Suprapubic skin (tissue), 4 donors: ENCODE measurements at places on chromosomes 16 and 17. TPM values are rescaled to one million over a fixed set of nuclear protein-coding genes. Genes with fewer than 3 reads are reported as not detected.

DNA sequence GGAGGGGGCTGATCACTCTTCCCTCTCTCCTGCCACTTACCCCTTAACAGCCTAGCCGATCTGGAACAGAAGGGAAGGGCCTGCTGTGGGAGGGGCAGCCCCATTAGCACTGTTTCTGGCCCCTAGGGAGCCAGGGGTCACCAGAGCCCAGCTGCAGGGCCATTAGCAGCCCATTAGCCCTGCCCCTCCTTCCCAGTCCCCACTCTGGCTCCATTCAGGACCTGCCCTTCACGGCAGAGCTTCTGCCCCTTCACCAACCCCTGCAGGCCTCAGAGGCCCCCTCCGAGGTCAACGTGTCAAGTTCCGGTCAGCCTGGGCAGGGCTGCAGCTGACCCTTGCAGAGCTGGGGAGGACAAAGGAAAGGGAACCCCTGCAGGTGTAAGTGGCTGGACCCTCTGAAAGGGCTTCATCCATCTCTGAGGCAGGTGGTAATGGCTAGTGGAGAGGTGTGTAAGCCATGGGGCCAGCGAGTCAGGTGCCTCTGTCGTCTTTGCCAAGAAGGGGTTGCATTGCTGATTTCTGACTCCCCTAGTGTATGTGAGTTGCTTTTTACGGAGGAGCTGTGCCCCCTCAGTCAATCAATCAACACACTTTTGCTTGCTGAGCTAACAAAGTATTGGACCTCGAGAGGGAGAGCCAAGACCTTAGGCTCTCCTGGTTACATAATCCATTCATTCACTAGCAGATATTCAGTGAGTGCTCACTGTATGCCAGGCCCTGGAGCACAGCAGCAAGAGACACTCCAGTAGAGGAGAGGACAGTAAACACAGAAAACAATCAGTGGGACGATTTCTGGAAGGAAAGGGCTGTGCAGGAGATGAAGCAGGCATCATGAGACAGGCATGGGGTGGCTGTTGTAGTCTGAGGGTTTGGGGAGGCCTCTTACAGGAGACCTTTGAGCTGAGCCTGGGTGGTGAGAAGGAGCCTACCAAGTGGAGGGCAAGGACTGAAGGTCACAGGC, 18.2 kb upstream of the KCNJ12 start:
- DNase-seq, result no peak

DNA sequence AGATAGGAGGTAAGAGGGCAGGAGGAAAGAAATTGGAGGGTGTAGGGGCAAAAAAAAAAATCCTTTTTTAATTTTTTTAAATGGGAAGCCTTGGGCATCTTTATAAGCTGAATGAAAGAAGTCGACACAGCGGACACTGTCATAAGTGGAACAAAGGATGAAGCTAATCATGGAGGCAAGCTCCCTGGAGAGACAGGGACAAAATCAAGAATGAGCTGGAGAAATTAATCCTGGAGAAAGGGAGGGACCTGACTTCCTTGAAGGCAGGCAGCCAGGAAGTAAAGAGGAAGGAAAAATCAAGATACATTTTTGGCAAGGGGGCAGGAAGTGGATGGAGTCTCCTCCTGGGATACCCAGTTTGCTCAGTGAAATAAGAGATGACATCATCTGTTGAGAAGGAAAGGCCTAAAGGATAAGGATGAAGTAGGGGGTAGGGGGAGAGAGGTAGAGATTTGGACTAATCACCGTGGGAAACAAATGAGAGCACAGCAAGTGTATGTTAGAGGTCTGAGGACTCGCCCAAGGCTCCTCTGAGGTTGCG, 179.3 kb downstream of the SLC39A11 start:
- no peak for DNase-seq

- peak; percentile 89 for DNase-seq
Measured at GRCh38 chr17:5031365-5032082, 3.7 kb downstream of the SLC52A1 start.

GRCh38 chr17:39264119-39264518, 38.4 kb upstream of the STAC2 start:
- DNase-seq, result no peak

DNA sequence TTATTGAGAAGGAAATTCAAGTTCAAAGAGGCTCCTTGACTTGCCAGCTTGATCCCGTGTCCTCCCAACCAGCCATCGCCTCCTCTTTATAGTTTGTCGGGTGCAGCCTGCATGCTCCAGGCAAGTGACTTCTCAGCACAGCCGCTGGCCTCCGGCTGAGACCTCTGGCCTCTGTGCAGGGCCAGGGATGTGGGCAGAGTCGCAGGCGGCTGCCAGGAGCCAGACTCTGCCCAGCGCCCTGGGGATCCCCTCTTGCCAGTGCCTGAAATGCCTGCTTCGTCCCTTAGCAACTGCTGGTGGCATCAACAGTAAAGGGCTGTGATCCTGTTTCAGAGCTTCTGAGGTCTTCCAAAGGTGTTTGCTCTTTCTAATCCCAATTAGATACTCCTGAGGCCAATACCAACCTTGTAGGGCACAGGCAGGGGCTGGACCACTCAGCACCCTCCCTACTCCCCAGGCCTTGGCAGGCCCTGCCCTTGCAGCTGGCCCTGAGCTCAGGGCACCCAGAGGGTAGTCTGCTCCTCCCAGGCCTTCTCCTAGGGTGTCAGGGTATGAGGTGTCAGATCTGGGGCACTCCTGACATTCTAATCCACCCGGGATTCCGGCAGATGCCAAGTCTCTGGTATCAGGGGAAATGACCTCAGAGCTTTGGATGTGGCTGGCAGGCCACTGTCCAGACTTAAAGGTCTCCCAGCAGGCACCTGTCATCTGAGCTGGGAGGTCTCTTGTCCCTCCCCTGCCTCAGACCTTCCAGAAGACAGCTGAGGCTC, 68.0 kb upstream of the SIAH1 start:
- DNase-seq, result no peak

- no peak for DNase-seq
Measured at GRCh38 chr17:6930749-6931148, 65.1 kb upstream of the ALOX12 start.

DNA sequence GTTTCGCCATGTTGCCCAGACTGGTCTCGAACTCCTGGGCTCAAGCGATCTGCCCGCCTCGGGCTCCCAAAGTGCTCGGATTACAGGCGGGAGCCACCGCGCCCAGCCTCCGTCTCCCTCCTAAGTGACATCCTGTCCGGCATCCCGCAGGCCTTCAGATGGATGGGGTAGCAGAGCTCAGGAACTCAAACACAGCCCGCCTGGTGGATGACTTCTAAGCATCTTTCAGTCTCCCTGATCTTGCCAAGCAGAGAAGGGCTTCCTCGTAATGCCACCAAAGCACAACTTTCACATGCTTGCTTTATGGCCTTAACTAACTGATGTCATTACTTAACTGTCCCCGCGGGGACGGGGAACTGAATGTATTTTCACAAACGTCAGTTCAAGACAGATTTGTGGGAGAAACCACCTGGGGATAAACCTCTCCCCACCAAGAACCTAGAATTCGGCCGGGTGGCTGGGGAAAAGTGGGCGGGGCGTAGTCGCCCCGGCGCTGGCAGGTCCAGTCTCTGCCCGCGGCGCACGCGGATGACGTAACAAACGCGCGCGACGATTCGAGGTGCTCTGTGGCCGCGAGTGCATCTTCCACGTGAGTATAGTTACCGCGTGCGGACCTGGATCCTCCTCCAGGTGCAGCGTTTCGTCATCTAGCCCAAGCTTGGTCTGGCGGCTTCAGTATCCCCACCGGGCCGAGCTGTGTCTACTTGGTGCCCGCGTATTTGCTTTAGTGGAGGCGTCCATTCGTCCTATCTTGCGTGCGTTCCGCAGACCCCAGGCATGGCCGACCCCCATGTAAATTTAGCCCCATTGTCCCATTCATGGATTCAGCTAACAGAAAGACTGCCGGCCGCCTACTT, at the start of gene PFAS:
TSS of gene PFAS (plus strand) at position 539 of the 857 bp plus-strand sequence. CDS start 4,649 bp downstream, outside the sequence.
- DNase-seq, result peak; percentile 97

GRCh38 chr16:10526962-10527361, 53.4 kb downstream of the EMP2 start:
- DNase-seq, result no peak

GRCh38 chr16:57537194-57537505, 779 bp upstream of the CCDC102A start:
- no peak for DNase-seq

GRCh38 chr16:67419502-67419901, 3.2 kb upstream of the ZDHHC1 start:
- no peak for DNase-seq

DNA sequence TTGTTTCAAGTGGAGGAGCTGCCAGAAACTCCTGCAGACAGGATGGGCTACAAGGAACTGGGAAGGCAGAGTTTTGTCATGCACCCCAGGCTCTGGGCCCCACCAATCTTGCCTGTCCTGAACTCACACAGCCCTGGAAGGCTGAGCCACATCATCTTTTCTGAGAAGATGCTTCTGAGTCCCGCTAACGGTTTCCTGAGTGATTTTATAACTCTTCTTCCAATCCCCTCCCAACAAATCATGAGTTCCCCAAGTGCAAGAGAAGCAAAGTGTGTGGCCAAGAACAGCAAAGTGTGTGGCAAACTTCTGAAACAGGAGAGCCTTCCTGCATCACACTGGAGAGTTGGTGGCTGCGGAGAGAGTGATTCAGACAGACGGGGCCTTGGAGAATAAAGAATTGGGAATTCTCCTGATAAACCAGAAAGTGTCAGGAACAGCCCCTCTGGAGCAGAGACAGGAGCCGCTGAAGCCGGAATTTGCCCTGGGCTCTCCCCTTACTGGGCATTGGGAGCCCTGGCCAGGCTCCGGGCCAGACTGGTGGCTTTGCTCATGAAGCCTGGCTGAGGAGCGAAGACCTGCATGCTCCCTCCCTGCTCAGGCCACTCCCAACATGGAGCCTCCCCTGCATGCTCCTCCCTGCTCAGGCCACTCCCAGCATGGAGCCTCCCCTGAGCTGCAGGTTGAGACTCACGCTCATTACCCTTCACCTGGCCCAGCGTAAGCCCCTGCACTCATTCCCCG, 47.2 kb downstream of the PITPNM3 start:
- DNase-seq, result no peak

DNA sequence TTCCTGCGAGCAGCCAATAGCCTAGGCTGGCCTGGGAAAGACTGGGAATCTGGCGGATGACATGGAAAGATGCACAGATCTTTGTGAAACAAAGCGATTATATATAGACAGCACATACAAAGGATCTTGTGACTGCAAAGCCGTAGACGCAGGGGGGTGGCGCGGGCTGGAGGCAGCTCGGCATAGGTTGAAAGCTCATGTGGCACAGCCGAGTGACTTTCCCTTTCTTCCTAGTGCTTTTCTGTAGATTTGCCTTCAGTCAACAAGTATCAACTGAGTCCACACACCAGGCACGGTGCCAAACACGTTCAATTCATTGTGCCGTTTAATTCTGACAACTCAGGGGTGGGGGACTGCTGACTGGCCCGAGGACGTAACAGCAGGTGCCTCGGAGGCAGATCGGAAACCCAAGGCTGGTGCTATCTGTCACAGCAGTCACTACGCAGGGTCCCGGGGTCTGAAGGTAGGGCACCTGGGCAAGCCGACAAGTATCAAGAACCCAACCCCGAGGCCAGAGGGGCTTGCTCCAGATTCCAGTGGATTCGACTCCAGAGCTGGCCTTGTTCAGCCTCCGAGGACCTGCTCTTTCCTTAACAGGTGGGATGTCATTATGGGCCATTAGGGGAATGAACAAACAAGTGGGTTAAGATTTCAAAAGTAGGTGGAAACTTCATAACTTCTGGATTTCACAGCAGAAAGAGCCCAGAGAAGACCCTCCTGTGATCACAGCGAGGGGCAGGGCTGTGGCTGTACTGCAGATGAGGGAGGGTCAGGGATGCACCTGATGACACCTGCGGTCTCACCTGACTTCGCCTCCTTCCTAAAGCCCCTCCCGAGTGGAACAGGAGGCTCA, 5.9 kb downstream of the PAM16 start:
- no peak for DNase-seq

- DNase-seq, result no peak
Measured at GRCh38 chr16:71895679-71896365, 491 bp downstream of the IST1 start.

GRCh38 chr17:48726916-48727286, 1.6 kb downstream of the HOXB13 start:
- no peak for DNase-seq

- DNase-seq, result no peak
Measured at GRCh38 chr16:23597003-23597756, 1.1 kb upstream of the NDUFAB1 start.

DNA sequence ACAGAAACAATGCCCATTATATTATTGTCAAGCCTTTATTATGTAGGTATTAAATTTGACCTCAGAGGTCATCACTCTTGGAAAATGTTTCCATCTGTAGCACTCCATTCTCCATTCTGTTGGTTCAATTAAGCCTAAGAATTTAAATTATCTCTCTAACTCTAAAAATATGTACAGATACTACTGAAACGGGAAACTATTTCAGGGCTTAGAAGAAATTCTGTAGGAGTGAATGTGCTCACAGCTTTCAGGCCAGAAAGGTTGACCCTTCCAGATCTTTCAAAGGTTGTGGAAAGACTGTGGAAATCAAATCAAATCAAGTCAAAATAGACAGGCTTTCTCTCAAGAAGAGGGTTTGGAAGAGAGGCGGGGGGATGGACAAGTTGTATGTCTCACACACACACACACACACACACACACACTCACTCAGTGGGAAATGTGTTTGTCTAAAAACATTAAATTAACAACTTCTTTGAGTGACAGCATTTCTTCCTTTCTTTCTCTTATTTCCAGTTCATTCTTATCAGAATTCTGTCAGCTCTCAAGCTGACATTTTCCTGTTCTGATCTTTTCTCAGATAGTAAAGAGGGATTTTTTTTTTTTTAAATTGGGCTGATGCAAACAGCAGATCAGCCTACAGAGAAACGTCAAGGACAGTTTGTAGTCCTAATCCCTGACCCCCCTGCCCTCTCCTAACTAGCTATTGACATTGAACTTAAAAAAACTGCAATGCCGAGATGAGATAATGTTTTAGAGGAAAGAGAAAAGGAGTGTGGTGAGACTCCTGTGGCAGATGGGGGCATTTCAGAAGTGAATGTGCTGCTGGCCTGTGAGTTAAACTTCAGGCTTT, 139.0 kb upstream of the ZFHX3 start:
- no peak for DNase-seq

GRCh38 chr16:17026600-17027242, 444.0 kb downstream of the XYLT1 start:
- DNase-seq, result no peak

The UBE2G1 gene
- total RNA-seq, result 53.4 TPM

The AIPL1 gene
- not detected for total RNA-seq

The ITGB4 gene
- 543 TPM for total RNA-seq

The CHRNE gene
- 2.8 TPM for total RNA-seq

The TP53TG3B gene
- not detected for total RNA-seq

The G6PC1 gene
- not detected for total RNA-seq

The QRICH2 gene
- 2.6 TPM for total RNA-seq

The MPP2 gene
- 2.5 TPM for total RNA-seq
